ENCODE measurements at places on chromosomes 4 and X. TPM values are rescaled to one million over a fixed set of nuclear protein-coding genes. Genes with fewer than 3 reads are reported as not detected.

DNA sequence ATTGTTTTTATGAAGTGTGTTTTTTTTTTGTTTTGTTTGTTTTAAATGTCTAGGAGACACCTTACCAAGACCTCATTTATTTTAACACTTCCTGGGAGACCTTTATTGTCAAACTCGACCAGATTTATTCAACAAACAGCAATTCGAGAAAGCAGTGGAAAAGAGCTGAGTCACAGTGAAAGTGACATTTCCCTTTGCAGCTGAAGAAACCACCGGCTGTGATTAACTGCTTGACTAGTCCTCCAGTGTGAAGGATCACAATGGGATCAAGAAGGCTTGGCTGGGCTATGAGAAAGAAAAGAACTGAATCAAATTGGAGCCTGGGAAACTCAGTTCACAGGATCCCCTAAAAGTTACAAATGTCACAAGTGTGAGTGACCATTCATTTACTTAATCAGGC, 11.9 kb upstream of the ADH7 start:
- no peak for DNase-seq

GRCh38 chrX:19658030-19658429, 142.7 kb upstream of the MAP3K15 start:
- no peak for DNase-seq

DUSP21 gene
- not detected for total RNA-seq

SSX4 gene
- total RNA-seq: not detected

ZCCHC18 gene
- 1.3 TPM for total RNA-seq
